ENCODE measurements at places on chromosomes 16 and 17.

DNA sequence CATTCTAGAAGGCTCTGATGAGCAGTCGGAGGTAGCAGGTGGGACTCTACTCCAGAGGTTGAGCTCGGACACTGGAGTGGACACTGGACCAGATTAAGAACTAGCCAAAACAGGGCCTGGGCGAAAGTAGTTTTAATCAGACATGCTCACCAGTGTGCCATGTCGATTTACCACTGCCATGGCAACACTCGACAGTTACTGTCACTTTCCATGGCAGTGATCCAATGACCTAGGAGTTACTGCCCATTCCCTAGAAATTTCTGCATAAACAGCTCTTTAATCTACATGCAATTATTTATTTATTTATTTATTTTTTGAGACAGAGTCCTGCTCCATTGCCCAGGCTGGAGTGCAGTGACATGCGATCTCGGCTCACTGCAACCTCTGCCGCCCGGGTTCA lies 7.2 kb upstream of the METTL9 start:
- no peak for DNase-seq

DNA sequence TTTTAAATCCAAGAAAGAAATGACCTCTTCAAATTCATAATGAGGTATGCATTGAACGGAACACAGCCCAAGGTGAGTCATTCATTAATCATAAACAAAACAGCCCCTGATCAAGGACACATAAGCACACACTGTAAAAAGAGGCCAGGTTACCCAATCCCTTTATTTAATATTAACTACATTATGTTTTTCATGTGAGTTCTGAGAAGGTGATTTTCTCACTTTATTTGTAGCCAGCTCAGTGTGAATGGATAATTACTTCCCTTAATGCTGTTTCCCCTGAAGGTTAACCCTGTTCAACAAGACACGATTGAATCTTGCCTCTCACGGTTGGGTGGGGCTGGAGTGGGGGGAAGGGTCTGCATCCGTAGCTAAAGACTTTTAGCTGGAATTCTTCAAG lies 257.3 kb upstream of the SALL1 start:
- no peak for DNase-seq

- no peak for DNase-seq
Observed at GRCh38 chr16:85204242-85205010, 92.2 kb upstream of the CIBAR2 start.

DNA sequence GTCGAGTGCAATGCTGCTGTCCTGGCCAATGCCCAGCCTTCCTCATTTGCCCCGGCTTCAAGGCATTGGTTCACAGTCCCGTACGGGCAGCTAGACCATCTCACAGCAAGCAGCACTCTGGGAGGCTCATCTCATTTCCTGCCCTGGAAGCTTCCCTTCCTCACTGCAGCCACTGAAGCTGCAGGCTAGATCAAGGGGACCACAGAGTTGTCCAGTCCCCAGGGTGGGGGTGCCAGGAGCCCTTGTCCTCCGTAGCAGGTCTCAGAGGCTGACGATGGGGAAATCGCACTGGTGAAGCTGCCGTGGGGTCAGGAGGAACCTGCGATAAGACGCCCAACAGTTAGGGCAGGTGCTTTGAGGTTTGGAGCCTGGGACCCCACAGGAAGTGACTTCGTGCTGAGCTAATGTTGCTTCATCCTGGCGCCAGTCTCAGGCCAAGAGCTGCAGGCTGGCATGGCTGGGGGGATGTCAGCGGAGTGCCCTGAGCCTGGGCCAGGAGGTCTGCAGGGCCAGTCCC lies at the start of gene SPNS3:
SPNS3 (plus strand) TSS at position 426 of the 517 bp plus-strand sequence; CDS start at position 454, 28 bp downstream.
- DNase-seq = peak; percentile 4

- DNase-seq = no peak
Observed at GRCh38 chr16:56119133-56119532, 72.2 kb upstream of the GNAO1 start.

All from stimulated activated naive CD4-positive, alpha-beta T cell (primary cell).